ENCODE measurements at places on chromosomes 1 and 21.
A peak's percentile ranks its signal among the peaks of the same experiment; 100 is the strongest.

- DNase-seq: peak; percentile 74
These were observed 44.3 kb upstream of the BATF3 start for GRCh38 chr1:212743901-212744475.

GRCh38 chr1:96474985-96475743, 246.4 kb upstream of the PTBP2 start:
- DNase-seq: no peak

DNA sequence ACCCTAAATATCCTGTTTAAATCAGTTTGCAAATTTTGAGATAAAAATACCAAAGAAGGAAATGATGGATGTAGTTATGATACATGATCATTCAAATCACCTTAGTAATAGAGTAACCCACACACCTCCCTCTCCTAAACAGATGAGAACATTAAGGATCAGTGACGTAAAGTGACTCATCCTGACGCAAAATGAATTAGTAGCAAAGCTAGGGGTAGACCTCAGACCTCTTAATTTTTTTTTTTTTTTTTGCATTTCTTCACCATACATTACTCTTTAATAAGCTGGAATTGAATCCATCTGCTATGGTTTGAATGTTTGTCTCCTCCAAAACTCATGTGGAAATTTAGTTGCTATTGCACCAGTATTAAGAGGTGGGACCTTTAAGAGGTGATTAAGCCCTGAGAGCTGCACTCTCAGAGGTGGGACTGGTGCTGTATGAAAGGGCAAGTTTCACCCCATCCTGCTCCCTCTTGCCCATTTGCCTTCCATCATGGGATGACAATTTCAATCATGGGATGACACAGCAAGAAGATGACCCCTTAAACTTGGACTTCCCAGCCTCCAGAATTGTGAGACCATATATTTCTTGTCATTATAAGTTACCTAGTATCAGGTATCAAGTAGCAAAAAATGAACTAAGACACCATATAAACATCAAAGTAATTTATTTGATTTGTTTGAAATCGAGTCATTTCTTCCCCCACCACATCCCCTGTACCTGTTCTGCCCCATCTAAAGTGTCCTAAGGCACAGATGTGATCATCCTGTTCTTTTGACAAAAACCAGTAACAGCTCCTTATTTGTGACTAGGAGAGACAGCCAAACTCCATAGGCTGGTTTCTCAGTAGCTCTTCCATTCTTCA, 114.6 kb upstream of the DUSP10 start:
- no peak for DNase-seq

DNA sequence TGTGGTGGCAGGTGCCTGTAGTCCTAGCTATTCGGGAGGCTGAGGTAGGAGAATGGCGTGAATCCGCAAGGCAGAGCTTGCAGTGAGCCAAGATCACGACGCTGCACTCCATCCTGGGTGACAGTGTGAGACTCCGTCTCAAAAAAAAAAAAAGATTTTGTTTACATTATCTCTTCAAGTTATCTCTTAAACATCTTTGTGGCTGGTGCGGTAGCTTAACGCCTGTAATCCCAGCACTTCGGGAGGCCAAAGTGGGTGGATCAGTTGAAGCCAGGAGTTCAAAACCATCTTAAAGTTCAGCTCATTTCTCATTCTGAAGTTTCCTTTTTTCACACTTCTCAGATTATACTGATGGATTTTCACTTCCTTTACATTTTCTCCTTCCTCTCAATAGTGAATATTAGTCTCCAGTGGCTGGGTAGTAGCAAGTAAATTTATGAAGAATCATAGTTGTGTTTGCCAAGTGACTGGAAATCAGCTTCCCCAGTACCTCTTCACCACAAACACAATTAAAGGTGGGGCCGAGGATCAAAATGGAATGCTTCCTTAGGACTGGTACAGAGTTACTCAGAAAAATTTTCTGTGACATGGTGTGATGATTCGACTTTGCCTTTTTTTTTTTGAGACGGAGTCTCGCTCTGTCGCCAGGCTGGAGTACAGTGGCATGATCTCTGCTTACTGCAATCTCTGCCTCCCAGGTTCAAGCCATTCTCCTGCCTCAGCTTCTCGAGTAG, 13.8 kb downstream of the PIP5K1A start:
- peak; percentile 66 for DNase-seq

DNA sequence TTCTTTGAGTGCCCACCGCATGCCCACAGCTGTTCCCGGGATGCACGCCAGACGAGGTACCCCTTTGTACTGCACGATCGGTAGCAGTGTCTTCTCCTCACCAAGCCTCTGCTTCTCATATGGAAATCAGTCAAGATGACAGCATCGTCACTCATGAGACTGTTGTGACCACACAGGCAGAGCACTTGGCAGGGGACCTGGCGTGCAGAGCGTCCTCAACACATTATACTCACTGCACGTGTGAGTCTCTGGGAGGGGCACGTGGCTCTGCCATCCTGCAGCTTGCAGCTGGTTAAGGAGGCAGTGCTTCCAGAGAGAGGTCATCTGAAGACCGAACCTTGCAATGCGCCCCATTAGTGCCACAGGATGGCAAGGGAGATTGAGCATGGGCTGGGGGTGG, 266.8 kb downstream of the NPHP4 start:
- no peak for DNase-seq

- DNase-seq: peak; percentile 35
These were observed 18.8 kb upstream of the GORAB start for GRCh38 chr1:170513138-170513537.

DNA sequence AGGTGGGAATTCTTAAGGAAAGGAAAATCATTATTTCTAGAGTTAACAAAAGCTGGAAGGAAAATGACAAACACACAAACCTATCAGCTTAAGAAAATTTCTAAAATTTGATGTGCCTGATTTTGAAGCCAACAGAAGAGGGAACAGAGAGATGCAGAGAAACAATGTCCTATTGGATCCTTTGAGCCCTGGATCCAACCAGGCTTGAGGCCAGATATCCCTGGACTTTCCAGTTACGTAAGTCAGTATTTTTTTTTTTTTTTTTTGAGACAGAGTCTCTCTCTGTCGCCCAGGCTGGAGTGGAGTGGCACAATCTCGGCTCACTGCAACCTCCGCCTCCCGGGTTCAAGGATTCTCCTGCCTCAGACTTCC, 648.9 kb downstream of the KIF26B start:
- DNase-seq: no peak

GRCh38 chr1:53560581-53561502, 101.6 kb downstream of the DMRTB1 start:
- no peak for DNase-seq

Data from Jurkat, Clone E6-1 (cell line).